ENCODE measurements at places on chromosomes 3 and 15. TPM values are rescaled to one million over a fixed set of nuclear protein-coding genes. Genes with fewer than 3 reads are reported as not detected.

DNA sequence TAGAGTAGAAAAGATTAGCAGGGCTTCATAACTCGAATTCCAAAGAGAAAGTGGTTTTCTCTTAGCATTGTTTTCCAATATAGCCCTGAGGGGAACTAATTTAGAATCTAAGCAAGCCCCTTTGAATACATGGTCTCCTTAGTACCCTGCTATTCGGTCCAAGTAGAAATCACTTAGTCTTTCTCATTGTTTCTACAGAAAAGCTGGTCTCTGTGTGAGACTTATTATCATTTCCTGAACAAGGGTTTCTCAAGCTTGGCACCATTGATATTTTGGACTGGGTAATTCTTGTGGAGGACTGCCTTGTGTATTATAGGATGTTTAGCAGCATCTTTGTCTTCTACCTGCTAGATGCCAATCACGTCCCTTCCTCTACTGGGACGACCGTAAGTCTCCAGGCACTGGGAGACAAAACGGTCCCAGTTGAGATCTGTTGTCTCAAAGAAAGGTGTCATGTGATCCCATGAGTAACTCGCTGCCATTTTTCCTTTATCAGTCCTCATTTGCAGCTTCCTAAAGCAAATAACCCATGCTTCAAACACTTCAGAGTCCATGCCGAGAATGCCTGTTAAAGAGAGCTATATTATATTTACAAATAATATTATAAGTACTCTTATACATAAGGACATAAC lies 230.7 kb upstream of the SLCO3A1 start:
- no peaks in the 10 kb centered on the region for H3K36me3 ChIP-seq
- no peaks in the 10 kb centered on the region for H3K4me1 ChIP-seq
- H3K4me3 ChIP-seq: no peak overlapping the region
- no peak for DNase-seq
- no peak overlapping the region for H3K27ac ChIP-seq
- H3K27me3 ChIP-seq: peaks cover 19% of the 10 kb centered on the region

Gene SENP8
- 1.3 TPM for total RNA-seq

DNA sequence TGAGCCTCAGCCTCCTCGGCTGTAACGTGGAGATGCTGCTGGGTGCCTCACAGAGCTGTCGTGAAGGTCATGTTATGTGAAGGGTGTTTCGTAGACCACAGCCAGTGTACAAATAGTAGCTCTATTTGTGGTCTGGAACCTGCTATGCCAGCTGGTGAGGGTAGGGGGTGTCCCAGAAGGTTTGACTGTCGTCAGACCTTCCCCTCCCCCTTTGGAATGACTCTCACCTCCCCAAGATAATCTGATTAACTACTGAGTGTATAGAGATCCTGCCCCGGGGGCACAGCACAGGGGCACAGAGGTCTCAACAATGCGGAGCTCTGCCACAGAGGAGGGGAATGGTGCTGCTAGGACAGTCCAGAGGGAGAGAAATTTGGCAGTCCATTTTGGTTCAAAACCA lies 20.5 kb downstream of the FGD5 start:
- H3K36me3 ChIP-seq: no peaks in the 10 kb centered on the region
- DNase-seq: no peak
- H3K27ac ChIP-seq: no peak overlapping the region
- peaks cover 10% of the 10 kb centered on the region for H3K27me3 ChIP-seq

DNA sequence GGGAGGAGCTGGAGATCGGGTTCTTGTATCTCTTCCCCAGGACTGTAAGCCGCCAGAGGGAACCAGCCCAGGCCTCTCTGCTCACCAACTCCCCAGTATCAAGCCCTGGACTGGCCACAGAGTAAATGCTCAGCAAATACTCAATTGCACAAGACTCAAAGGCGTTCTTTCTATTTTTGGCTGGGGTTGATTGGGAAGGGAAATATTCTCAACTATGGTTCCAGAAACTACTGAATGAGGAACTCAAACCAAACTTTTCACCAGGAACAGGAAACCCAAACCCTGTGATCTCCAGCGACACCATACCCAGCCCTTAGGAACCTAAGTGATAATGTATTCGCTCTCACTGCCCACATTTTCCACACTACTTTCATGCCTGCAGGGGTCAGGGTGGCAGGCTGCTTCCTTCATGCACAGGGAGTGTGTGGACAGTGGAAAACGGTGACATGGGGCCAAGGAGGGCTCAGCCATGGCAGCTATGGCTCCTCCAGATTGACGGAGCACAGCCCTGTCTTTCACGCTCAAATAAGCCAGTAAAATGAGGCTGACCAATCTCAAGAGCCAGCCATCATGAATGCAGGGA lies 124.7 kb upstream of the RAD18 start:
- H3K27ac ChIP-seq: no peak overlapping the region
- H3K4me1 ChIP-seq: no peaks in the 10 kb centered on the region
- DNase-seq: no peak

DNA sequence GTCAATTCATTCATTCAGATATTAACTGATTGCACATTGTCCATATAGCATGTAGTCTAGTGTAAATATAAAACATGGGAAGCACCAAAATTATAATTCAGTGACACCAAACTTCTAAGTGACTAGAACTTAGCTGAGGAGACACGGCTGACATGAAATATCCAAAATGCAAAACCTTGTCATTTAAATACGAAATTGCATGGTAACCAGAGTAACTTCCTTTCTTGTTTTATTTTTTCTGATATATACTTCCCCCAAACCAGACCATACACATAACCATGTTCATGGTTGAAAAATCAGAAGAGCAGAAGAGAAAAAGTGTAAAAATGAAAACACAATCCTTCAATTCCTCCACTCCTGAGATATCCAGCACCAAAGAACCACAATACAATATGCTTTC lies 38.0 kb downstream of the CBLB start:
- H3K27me3 ChIP-seq: no peaks in the 10 kb centered on the region
- peak overlapping the region; percentile 71 for H3K27ac ChIP-seq
- peaks cover 61% of the 10 kb centered on the region for H3K36me3 ChIP-seq

- peaks cover 18% of the 10 kb centered on the region for H3K36me3 ChIP-seq
- H3K4me1 ChIP-seq: peaks cover 69% of the 10 kb centered on the region
- no peaks in the 10 kb centered on the region for H3K27me3 ChIP-seq
- peak overlapping the region; percentile 97 for H3K4me3 ChIP-seq
- no peak for DNase-seq
- peak overlapping the region; percentile 96 for H3K27ac ChIP-seq
These were observed 5.5 kb downstream of the KLF13 start for GRCh38 chr15:31332020-31332680.

Gene CAMKV
- not detected for total RNA-seq

Gene IL5RA
- total RNA-seq: 0.64 TPM

Gene CHCHD4
- total RNA-seq: 11.9 TPM

- H3K4me3 ChIP-seq: no peak overlapping the region
- peaks cover 22% of the 10 kb centered on the region for H3K36me3 ChIP-seq
- no peaks in the 10 kb centered on the region for H3K27me3 ChIP-seq
- DNase-seq: no peak
These were observed 24.5 kb downstream of the TMOD3 start for GRCh38 chr15:51853998-51854397.

GRCh38 chr15:65331811-65332210 lies 27.3 kb downstream of the RNU5B-1 start:
- H3K27ac ChIP-seq: no peak overlapping the region
- H3K27me3 ChIP-seq: peaks cover 2% of the 10 kb centered on the region
- H3K4me1 ChIP-seq: no peaks in the 10 kb centered on the region
- DNase-seq: no peak

DNA sequence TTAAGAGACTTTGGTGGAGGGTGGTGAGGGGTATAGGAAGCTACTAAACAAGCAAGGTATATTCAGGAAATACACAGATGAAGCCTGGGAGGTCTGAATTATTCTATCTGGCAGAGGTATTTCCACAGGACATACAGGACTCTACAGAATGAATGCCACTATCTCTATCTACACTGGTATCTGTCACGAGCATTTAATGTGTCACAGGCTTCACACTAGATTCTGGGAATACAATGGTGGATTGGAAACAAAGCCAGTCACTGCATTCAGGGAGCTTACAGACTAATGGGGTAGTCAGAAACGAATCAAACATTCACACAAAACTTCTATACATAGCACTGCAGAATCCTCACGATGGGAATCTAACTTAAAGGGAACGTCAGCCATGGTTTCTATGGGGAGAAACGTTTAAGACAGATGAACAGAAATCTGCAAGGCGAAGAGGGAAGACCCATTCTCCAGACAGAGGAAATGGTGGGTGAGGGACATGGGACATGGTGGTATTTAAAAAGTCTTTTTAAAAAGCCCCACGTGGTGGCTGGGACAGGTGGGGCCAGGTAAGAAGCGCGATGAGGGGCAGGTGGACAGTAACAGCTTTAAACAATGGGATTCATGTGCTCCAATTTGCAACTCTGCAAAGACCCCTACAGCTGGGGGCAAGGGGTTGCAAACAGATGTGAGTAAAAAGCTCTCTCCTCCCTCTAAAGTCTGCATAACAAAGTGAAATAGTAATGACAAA lies 16.5 kb downstream of the LRIG1 start:
- H3K27ac ChIP-seq: peak overlapping the region; percentile 3
- peaks cover 58% of the 10 kb centered on the region for H3K4me1 ChIP-seq
- DNase-seq: no peak
- H3K36me3 ChIP-seq: peaks cover 13% of the 10 kb centered on the region
- H3K4me3 ChIP-seq: no peak overlapping the region

- H3K36me3 ChIP-seq: no peaks in the 10 kb centered on the region
- no peak overlapping the region for H3K4me3 ChIP-seq
- no peak for DNase-seq
- peaks cover 2% of the 10 kb centered on the region for H3K27me3 ChIP-seq
- no peak overlapping the region for H3K27ac ChIP-seq
These were observed 29.5 kb downstream of the AGTR1 start for GRCh38 chr3:148727231-148727630.

GRCh38 chr15:48759921-48760320 lies 50.9 kb downstream of the CEP152 start:
- H3K4me1 ChIP-seq: no peaks in the 10 kb centered on the region
- no peak for DNase-seq
- no peak overlapping the region for H3K4me3 ChIP-seq
- H3K27ac ChIP-seq: no peak overlapping the region
